ENCODE measurements at places on chromosomes 2 and 18.

- DNase-seq = no peak
Observed at GRCh38 chr2:199302851-199303250, 154.9 kb downstream of the SATB2 start.

DNA sequence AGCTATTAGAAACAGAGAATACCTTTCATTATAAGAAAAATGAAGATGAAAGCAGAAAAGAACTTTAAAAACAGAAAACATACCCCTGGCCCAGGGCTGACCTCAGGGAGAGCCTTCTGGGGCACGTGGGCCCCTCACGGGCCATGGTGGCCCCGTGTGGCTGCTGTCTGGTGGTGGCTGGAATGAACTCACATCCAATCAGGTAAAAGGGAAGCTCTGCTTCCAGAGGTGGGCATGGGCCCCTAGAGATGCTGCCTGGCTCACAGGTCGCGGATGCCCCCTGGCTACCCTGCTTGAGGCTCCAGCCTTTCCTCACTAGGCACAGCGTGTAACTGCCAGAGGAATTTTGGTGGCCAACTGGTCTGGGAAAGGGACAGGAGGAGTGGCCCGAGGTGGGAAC lies 16.6 kb downstream of the SNORC start:
- DNase-seq = no peak

DNA sequence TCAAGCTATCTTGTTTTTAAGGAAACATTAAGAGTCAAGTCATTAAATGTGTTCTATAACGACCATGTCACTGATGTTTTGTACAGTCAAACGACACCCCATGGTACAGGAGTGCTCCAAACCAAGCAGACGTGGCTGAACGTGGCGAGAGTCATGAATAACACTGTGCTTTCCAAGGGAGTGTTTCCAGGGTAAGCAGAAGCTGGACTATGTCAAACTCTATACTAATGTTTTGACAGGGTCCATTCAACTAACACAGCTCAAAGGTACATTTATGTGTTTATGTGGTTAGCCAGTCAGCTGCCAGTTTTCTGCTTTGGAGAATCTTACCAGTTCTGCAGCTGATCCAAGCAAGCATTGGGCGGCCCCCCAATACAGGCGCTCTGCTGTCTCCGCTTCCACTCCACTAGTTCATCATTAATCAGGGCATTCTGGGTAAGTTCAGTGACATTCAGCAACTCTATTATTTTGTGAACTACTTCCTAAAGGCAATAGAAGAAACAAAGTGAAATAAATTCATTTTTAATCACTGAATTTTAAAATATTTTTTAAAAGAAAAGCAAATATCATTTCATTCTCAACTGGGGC lies 16.4 kb downstream of the STAT1 start:
- DNase-seq = no peak

DNA sequence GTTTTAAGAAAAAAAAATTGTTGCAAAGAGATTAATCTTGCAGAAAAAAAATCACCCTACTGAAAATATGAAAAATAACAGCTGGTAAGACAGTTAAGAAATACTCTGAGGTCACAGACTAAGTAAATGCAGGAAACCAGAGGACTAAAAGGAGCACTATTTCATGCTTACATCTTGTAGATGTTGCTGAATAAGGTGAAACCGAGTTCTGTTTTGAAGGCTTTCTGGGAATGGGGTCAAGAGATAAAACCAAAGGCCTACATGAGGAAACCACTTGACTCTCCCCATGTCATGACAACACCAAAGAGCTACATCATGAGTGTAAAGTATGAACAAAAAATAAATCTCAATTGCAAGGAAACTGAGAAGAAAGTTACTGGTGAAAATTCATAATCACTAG lies 197.6 kb downstream of the LRP1B start:
- no peak for DNase-seq

GRCh38 chr2:145343287-145343686 lies 823.4 kb upstream of the ZEB2 start:
- DNase-seq = no peak

GRCh38 chr2:117785740-117786139 lies 28.8 kb upstream of the DDX18 start:
- DNase-seq = peak; percentile 63

- peak; percentile 37 for DNase-seq
Observed at GRCh38 chr18:65567372-65567771, 183.4 kb upstream of the CDH7 start.

DNA sequence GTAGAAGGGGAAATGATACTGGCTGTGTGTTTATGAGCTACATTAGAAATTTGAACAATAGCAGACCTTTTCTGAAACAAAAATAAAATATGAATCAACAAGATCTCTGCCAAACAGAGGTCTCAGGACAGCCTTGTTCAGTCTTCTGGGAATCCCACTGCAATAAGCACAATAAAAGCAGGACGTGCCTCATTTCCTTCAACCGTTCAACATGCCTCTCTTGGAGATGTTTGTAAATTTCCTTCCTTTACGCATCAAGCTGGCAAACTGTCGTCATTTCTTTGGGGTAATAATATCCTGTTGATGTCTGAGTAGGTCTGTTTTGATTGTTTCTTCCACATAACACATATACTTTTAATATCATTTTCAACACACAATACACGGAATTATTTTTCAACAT lies 77.2 kb downstream of the TCF4 start:
- no peak for DNase-seq

- no peak for DNase-seq
Observed at GRCh38 chr18:50125456-50125855, 69.5 kb downstream of the MYO5B start.

DNA sequence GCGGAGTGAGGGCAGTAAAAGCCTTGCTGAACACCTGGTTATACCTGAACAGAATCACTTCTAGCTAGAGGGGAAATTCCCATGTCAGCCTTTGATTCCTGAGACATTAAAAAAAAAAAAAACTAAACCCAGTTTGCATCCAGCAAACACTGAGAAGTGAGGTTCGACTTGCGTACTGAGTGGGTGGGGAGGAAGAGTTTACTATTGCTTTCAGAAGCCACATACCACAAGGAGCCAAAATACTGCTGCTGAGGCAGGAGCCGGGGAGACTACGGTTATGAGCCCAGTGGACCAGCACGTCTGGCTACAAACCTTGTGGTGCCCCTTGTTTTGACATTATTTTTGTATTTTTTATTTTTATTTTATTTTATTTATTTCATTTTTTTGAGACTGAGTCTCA lies 2.7 kb downstream of the COLEC11 start:
- no peak for DNase-seq

DNA sequence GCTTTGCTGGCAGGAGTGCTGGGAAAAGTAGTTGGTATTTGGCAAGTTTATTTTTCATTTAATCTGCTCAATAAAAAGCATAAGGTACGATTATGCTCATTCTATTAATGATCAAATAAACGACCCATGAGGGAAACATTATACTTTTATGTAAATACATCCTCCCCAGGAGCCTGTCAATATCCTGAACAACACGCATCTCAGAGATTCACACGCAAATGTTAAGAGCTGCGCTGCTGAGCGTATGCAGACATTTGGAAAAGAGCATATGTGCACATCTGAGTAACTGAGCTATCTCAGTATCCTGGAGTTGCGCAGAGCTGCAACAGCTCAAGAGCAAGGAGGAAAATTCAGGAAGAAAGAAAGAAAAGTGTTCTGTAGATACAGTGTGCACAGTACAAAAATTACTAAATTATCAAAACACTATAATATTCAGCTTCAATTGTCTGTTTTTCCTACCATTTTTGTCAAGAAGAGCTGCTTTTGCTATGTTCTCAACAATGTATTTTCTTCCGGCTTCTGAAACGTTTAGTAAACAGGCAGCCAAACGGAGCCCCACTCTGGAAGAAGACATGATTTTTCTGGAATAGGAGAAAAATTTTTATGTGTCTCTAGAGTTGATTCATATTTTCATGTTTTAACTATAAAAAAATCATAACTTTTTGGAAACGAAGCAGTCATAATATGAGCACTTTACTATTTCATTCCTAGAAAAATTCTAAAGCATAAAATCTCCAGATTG lies 2.4 kb downstream of the FTCDNL1 start:
- DNase-seq = no peak

GRCh38 chr2:191539068-191539467 lies 138.9 kb upstream of the NABP1 start:
- DNase-seq = no peak

- DNase-seq = no peak
Observed at GRCh38 chr2:60352491-60353405, 200.7 kb downstream of the BCL11A start.

GRCh38 chr2:176924909-176925534 lies 287.6 kb upstream of the HNRNPA3 start:
- DNase-seq = no peak

- DNase-seq = no peak
Observed at GRCh38 chr2:217412721-217413120, 552.9 kb upstream of the TNP1 start.

All from SHP77 (cell line).